ENCODE measurements at places on chromosomes 12 and 14. TPM values are rescaled to one million over a fixed set of nuclear protein-coding genes. Genes with fewer than 3 reads are reported as not detected.

DNA sequence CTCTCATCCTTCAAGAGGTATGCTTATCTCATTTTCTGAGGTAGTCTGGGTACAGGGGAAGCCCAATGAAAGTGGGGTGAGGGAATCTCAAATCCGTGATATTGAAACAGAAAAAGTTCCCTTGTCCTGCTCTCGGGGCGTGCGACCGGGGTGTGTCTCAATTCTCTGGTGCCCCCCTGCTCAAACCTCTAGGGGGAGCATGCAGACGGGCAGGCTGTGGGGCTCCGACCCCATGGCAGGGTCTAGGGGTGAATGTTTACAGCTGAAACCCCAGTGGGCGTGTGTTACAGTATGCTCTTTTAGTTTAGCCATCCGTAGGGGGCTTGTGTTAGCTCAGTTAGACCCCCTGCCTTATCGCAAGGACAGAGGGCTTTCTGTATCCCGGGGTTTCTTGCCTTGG is 68.7 kb downstream of the PTPRQ start:
- DNase-seq = no peak

GRCh38 chr14:85058150-85058549 is 471.8 kb upstream of the FLRT2 start:
- DNase-seq = no peak

DNA sequence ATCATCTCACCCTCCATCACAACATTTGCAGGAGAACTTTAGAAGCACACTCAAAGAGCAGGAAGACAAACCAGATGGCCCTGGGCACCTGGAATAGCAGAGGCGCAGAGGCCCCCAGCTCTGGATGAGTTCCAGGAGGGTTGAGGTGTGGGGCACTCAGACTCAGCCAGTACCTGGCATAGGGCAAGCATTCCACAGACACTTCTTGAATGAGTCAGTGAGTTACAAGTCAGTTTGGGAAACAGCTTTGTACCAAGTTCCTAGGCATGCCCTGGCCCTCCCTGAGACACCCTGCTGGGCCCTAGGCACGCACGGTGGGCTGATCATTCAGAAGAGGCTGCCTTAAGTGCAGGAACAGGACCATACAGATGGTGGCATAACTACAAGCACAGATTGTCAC is 54.3 kb downstream of the MAP3K9 start:
- no peak for DNase-seq

GRCh38 chr14:38752750-38753149 is 350.3 kb downstream of the SEC23A start:
- no peak for DNase-seq

- DNase-seq = no peak
Observed at GRCh38 chr12:104538891-104539462, 82.2 kb downstream of the CHST11 start.

DNA sequence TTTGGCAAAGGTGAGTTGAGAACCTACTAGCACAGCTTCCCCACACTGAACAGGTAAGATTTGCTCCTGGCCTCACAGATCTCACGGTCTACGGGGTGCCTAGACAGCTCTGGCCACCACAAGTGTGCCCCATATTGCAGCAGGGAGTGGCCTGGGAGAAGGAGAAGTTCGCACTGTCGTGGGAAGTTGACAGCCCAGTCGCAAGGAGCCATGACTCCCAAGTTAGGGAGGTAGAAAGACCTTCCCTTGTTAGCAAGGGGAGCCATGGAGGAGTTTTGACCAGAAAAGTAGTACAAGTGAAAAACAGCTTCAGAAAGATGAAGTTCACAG is 316.3 kb downstream of the BCL11B start:
- DNase-seq = no peak

DNA sequence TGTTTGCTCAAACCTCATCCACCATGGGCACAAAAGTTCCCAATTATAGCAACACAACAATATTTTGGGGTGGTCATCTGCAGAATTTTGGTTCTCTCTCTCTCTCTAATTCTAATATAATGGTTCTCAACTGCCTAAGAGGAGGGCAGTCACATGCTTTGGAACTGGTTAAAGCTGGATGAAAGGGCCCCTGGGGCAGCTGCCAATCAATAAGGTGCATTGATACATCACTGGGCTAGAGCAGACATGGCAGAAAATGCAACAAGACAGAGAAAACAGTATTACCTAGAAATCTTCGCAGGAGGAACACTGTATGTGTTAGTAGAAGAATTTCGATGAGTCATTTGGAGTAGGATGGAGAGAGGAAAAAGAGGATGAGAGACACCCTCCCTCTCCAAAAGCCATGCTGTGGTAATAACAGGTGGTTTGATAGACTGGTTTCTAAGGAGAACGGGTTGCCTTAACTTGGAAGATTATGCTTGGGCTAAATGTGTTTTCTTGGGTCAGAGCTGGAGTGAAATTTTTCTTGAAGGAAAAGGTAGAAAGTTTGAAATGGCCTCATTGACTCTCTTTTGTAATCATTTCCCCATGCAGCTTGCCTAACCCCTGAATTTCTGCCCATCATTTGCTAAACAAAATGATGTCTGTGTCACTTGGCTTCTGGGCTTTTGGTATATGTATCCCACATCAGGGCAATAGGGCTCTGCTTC is 67.1 kb upstream of the HIF1A start:
- no peak for DNase-seq

DNA sequence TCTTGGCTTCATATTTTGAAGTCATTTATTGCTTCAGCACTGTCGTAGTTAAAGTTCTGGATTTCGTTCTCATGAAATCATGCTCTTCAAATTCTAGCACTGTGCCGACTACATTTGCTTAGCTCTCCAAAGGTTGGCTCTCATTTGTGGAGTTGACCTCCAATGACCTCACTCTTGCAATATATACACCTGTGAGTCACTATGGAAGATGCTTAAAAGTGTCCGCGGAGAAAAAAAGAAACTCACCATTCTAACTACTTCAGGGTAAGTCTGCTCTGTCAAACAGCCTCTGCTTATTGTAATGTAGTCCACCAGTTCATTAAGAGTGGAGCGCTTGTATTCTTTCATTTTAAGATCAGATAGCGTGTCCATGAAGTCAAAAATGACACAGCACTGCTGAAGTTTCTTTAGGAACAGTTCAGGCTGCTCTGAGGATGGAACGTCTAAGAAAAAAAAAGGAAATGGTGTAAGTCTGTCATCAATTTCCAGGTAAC is 89.7 kb downstream of the PPP2R5E start:
- no peak for DNase-seq

- no peak for DNase-seq
Observed at GRCh38 chr14:68910540-68910939, 68.6 kb downstream of the ACTN1 start.

- DNase-seq = peak; percentile 85
Observed at GRCh38 chr12:26122681-26123481, 2.0 kb downstream of the BHLHE41 start.

The PUS7L gene
- 6.8 TPM for polyA plus RNA-seq

The TMEM63C gene
- 0.35 TPM for polyA plus RNA-seq
